Iris pigment epithelial cell (primary cell): ENCODE measurements at places on chromosomes 2 and 18.
A peak's percentile ranks its signal among the peaks of the same experiment; 100 is the strongest.

DNA sequence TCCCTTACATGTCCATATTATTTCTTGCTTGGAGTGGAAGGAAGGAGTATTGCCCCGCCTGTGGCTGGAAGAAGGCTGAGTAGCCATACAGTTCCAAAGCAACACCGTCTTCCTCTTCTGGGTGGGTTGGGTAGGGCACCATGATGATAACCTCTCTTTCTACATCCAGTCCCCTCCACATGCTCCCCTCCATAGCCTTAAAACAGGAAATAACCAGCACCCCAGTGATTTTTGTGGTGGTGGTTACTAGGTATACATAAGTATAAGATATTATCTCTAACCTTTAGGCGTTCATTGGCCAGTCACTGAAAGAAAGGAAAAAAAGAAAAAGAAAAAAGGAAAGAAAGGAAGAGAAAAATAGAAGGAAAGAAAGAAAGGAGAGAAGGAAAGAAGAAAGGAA, 63.1 kb downstream of the CXCR4 start:
- DNase-seq: no peak

DNA sequence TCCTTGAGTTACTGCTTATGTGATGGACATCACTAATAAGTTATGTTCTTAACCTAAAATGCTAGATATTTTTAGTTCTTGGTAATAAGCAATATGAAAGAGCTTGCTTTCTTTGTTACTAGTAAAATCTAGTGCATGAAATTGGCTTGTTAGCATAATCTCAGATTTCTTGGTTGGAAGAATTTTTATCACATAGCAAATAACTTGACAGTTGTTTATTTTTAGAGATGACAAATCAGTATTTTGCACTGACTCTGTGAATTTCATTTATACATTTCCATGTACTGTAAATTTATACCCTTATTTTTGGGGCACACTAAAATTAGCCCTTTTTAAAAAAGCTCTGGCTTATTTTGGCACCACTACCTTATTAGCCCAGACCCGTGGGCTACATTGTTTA, 45.6 kb downstream of the LCLAT1 start:
- DNase-seq: no peak

DNA sequence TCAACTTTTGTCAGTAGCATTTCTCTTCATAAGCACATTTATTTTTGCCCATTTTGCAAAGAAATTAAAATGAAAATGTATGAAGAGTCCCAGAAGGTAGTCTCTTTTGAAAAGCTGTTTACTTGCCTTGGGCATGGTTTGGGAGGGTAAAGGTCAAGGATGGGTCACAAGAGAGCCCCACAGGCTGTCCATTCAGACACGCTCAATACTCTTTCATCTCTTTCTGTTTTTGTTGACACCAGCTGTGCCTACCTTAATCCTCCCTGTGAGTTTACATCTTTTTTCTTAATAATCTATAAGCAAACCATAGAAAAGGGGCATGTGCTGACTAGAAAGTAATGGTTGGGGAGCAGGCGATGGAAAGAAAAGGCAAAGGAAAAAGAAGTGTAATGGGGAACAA, 49.6 kb upstream of the KLF7 start:
- DNase-seq: no peak

DNA sequence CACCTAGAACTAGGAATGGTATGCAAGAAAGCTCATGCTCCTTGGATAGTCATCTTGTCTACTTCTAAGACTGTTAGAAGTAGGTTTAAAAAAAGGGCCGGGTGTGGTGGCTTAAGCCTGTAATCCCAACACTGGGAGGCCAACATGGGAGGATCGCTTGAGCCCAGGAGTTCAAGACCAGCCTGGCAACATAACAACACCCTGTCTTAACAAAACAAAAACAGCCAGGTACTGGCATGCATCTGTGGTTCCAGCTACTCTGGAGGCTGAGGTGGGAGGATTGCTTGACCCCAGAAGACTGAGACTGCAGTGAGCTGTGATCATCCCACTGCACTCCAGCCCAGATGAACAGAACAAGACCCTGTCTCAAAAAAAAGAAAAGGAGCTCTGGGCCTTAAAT, 19.9 kb downstream of the PNO1 start:
- DNase-seq: no peak

DNA sequence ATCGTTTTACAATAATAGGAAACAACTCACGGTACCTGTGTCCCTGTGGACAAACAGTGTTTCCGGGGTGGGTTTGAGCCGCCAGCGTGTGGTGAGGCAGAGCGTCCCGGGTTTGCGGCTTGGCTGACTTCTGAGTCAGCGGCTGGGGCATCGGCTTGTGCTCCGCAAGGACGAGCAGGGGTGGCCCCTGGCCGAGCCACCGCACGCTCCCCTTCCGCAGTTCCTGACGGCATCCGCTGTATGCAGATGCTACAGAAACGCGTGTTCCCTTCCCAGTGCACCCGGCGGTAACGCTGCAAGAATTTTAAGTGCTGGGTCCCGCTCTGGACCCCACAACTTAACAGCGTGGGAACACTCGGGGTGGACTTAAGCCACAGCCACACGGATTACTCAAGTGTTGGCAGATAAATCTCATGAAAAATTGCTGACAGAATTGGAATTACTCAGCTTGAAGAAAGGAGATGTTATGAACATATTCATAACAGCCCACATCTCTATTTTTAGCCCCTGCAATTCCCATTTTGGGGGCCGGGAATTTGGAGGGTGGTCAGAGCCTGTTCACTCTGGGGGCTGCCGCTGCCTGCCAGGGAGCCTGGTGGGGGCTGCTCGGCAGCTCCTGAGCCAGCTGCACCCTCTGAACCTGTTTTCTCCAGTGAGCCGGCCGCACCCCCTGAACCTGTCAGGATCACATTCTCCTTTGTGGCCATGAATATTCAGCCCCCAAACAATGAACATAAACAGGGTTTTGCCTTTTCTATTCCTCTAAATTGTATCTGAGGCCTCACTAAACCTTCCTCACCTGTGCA, 12.6 kb upstream of the KCNG2 start:
- peak; percentile 46 for DNase-seq

GRCh38 chr2:47078541-47079482, 76.3 kb downstream of the STPG4 start:
- no peak for DNase-seq

DNA sequence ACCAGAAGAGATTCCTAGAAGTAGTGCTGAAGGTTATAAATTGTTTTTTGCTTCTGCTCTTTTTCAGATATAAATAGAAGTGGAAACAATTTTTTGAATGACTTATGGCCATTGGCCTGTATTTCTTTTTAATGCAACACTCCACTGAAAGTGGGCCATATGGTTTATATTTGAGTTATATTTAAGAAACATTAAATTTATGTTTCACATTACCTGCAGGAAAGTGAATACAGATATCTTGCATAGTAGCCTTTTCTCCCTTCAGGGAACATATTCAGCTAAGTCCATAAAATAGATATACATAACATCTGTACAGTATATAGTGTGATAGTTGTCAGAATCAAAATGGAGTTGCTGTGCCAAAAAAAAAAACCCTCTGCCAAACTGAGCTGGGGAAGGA, 53.1 kb upstream of the EFEMP1 start:
- no peak for DNase-seq

- DNase-seq: no peak
These were observed 564 bp downstream of the MPV17 start for GRCh38 chr2:27322301-27322765.

GRCh38 chr2:25885933-25886332, 7.6 kb upstream of the ASXL2 start:
- DNase-seq: peak; percentile 88

DNA sequence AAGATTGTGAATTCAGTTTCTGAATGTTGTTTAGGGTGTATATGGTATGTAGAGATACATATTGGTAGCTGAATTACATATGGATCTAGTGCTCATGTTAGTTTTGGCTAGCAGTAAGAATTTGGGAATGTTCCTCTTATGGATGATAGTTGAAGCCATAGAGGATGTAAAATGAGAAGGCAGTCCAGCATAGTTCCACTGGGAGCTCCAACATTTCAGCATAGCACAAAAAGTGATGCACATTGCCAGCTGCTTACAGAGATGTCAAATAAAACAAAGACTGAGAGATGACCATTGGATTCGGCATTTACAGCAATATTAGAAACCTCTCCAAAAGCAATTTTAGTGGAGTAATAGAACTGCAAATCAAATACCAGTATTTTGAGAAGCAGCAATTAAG, 77.4 kb downstream of the EML4 start:
- DNase-seq: no peak

DNA sequence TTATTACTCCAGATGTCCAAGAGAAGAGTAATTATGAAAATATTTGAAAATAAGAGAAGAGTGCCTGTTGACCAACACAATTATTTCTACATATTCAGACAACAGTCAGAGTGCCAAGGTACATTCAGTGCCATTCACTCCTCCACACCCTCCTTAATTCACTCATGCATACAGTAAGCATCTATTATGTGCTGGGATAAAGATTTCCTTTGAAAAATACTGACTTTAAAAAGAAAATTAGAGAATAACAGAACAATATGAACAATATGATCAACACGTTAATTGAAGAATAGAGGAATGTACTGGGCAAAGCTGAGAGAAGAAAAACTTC, 203.6 kb downstream of the L3MBTL4 start:
- no peak for DNase-seq

- no peak for DNase-seq
These were observed 417.0 kb downstream of the GALR1 start for GRCh38 chr18:77666613-77667012.

GRCh38 chr18:57793302-57793986, 9.7 kb downstream of the ATP8B1 start:
- no peak for DNase-seq
